Right cardiac atrium (tissue), 5 donors: ENCODE measurements at places on chromosomes 5 and 9. TPM values are rescaled to one million over a fixed set of nuclear protein-coding genes. Genes with fewer than 3 reads are reported as not detected.

Gene PCDHGC5
- 2.3 TPM for total RNA-seq

DNA sequence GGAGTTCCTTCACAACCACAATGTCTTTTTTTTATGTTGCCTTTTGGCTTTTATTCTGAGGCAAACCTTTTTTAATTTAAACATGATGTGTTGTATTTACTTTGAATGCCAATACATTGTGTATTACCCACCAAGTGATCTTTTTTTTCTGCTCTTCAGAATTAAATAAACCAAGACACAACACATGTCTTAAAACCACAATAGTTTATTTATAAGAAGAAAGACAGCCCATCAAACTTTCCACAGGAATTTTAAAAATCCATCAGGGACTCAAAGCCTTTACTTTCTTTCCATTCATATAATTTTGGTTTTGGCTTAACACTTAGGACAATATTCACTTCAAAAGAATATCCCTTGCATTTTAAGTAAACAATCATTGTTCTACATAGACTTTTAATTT is 321.8 kb upstream of the MEF2C start:
- DNase-seq, result no peak

DNA sequence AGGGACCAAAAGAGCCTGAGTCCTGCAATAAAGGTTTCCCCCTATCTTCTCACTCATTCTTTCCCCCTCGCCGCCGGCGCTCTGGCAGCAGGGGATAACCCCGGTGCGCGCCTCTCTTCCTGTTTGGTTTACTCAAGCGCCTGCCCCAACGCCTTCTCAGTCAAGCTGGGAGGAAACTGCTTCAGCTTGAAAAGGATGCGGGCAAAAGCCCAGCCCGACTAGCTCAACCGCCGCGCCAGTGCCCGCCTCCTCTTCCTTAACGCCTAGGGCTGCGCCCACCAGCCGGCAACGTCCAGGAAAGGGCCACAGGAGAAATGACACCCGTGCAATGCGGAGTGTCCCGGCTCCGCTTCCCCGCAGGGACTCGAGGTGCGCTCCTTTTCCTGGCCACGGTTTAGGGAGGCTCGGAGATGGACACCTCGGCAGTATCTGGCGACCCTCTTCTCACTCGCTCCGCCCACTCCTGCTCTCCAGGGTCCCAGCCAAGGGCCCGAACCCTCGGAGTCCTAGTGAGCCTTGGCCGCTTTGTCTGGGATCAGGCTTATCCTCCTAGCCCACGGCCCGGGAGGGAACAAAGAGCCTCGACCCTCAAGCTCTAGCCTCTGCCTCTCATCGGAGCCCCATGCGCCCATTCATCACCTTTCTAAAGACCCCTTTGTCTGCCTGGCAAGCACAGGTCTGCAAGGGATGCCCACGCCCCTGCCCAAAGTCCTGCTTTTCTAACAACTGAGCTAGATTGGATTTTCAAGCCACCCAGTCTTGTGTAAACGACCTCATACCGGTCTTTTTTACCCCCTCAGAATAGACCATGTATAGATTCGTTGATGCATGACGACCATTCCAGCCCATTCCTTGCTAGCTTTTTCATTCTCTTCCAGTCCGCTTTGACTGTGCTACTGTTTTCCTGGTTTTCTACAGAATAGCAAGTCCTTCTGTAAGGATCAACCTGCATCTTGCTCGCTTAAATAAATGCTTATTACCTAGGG is 2.0 kb downstream of the ST8SIA4 start:
- DNase-seq, result peak; percentile 73

Gene FBP2
- total RNA-seq, result not detected

GRCh38 chr9:26247861-26248260 is 569.6 kb upstream of the TUSC1 start:
- DNase-seq, result no peak

- peak; percentile 74 for DNase-seq
Observed at GRCh38 chr9:114174876-114175771, 19.8 kb downstream of the COL27A1 start.

Gene PITX1
- 0.18 TPM for total RNA-seq

GRCh38 chr5:162068412-162068811 is 839 bp downstream of the GABRG2 start:
- DNase-seq, result no peak

Gene CFAP90
- not detected for total RNA-seq

Gene SLC27A6
- total RNA-seq, result 25.2 TPM
